Anterior cingulate cortex (tissue), 58 donors: ENCODE measurements at places on chromosomes 1 and 21.

GRCh38 chr1:29237852-29238619 is 1.7 kb downstream of the PTPRU start:
- DNase-seq: no peak

DNA sequence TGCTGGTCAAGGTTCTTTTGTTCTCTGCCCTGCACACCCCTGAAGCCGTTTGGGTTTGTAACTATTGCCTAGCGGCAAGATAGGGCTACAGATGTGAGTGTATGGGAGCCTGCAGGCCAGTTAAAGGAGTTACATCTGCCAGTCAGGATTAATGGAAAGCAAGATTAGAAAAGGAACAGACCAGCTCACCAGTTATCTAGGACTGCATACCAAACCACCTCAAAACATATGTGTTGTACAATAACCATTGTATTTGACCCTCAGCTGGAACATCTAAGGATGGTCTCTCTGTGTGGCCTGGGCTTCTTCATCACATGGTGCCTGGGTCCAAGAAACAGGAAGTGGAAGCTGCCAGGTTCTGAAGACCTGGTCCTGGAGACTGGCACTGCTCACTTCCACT is 52.5 kb upstream of the FBXO28 start:
- DNase-seq: no peak

DNA sequence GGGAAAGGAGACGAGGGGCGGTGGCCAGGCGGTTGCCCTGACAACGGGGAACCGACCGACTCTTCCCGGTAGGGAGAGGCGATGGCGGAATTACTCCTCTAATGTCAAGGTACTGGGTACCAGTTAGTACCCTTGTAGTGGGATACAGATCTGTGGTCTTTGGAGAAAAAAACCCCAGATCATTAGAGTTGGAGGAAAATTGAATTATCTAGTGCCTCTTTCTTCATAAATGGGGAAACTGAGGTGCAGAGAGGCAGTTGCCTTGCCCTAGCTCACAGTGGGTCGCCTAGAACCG is 545 bp upstream of the PEF1 start:
- no peak for DNase-seq

DNA sequence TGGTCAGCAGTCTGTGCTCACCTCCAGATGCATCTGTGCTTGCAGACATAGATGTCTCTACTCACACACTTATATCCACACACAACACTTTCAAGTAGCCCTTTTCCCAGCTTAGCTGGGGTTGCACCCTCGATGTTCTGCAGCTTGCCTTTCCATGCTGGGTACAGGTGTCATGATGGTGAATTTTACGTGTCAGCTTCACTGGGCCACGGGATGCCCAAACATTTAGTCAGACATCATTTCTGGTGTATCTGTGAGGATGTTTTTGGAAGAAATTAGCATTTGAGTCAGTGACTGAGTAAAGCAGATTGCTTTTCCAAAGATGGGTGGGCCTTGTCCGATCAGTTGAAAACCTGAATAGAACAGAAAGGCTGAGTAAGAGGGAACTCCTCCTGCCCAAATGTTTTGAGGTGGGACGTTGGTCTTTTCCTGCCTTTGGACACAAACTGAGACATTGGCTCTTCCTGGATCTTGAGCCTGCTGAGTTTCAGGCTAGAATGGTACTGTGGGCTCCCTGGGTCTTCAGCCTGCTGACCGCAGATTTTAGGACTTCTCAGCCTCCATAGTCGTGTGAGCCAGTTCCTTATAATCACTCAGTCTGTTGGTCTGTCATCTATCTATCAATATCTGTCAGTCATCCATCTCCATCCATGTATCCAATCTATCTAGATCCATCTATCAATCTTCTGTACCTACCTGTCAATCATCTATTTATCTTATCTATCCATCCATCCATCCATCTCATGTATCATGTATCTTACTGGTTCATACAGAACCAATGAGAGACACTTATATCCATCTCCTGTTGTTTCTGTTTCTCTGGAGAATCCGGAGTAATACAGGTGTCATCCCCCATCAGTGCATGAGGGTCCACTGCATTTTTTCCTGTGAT is 12.7 kb upstream of the OBSCN start:
- DNase-seq: no peak

- DNase-seq: no peak
Measured at GRCh38 chr1:187617776-187618175, 789.0 kb downstream of the PLA2G4A start.

DNA sequence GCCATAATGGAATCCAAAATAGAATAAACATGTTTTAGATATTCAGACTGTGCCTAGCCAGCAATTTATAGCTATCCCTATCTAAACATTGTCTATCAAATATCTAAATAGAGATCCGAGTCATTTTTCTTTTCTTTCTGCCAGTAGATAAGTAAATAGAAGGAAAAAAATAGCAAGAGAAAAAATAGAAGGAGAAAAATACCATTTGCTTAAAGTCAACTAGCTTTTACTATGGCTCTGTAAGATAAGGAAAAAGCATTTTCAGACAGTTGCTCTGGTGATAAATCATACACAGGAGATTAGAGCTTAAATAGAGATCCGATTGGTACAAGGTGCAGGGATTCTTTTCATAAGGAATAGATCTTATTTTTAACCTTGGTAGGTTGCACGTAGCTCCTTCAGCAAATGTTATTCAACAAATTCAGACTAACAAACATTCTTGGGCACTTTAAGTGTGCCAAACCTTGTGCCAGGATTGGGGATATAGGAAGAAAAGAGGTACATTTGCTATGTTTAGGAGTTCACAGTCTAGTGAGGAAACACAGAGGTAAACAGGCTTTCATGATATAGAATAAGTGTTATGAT is 70.1 kb upstream of the CCDC190 start:
- DNase-seq: no peak

- DNase-seq: no peak
Measured at GRCh38 chr1:145953861-145954260, 4.0 kb downstream of the LIX1L start.

DNA sequence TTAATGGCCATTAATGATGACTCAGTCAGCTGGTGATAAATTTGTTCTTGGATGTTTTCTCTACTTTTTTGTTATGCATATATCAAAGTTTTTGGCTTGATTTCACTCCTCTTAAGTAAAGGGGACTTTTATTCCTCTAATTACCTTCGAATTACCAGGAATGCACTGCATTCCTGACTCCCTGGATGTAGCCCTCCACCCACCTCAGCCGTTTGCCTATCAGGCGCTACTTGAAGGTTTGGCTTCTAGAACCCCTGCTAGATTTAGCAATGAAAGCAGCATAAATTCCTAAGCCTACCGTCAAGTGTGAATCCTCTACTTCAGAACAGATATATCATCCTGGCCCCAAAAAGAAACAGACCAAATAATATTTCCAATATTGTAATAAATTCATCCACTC is 387.8 kb upstream of the ADGRL2 start:
- DNase-seq: no peak

DNA sequence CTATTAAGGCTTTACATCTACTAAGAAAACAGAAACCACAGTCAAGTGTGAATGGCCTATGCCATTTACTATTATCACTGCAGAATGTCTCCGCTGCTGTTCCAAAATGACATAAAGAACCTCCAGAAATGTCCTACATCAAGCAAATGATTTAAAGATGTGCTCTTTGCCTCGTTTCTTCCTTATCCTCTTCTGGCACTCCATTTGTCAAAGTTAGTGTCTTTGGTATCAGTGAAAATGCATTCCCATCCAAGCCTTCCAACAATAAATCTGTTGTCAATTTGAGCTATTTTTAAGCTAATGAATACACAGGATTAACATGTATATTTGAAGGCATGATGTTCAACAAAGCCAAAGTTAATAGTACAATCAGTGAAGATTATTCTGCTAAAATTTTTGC is 105.7 kb downstream of the LRRC53 start:
- no peak for DNase-seq

- DNase-seq: no peak
Measured at GRCh38 chr1:231855926-231856325, 229.3 kb downstream of the DISC1 start.
